NCI-H2107 (cell line): ENCODE measurements at places on chromosomes 16 and 17.

DNA sequence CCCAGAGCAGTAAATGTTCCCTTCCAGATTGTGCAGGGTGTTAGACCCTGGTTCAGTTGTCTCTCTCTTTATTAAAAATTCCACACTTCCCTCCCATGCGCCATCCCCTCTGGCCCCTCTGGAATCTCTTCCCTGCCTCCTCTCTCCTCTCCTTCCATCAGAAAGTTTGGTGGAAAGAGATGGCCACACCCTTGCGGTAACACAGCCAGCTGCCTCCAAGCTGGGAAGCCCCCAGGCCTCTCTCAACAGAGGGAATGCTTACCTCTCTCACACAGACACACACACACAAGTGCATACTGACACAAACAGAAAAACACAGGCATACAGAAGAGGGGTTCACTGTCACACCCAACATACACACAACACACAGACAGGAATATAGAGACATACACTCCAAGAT lies 220.5 kb downstream of the C16orf78 start:
- no peak for DNase-seq

DNA sequence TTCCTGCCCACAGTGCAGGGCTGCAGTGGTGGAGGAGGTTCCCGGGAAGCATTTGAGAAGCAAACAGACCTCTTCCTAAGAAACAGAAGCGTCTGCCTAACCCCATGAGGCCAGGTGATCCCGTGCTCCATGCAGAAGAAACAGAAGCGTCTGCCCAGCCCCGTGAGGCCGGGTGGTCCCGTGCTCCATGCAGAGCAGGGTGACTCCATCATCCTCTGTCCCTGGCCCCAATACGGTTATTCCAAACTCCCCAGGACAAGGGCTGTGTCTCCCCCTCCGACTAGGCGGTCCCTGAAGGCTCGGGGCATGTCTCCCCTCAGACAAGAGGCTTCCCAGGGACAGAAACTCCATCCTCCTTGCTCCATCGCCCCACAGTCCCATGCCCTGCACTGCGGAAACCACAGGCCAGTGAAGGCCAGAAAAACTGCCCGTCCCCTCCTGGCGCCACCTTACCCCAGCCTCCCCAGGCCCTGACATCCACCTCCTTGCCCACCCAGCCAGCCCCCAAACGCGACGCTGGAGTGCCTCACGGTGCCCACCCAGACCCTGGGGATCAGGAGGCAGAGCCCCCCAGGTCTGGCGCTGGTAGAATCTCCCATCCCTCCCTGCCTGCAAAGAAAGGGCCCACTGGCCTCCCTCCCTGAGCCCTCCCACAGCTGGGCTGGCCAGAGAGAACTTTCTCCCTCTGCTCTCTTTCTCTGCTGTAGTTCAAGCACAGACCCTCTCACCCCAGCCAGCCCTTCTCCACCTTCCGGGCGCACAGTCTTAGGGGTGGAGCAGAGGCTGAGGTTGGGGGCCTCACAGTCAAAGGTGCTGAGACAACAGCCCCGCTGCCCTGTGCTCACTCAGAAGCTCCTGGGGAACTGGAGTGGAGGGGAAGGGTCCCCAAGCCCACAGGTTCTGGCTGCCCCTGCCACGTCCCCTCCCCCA lies 30.6 kb upstream of the KRT17 start:
- no peak for DNase-seq

DNA sequence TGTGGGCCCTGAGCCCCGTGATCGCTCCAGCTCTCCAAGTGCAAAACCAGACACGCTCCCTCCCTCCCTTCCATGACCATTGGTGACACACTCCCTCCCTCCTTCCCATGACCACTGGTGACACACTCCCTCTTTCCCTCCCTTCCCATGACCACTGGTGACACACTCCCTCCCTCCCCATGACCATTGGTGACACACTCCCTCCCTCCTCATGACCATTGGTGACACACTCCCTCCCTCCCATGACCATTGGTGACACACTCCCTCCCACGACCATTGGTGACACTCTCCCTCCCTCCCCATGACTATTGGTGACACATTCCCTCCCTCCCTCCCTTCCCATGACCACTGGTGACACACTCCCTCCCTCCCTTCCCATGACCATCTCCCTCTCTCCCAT lies 56.3 kb downstream of the LMF1 start:
- no peak for DNase-seq

DNA sequence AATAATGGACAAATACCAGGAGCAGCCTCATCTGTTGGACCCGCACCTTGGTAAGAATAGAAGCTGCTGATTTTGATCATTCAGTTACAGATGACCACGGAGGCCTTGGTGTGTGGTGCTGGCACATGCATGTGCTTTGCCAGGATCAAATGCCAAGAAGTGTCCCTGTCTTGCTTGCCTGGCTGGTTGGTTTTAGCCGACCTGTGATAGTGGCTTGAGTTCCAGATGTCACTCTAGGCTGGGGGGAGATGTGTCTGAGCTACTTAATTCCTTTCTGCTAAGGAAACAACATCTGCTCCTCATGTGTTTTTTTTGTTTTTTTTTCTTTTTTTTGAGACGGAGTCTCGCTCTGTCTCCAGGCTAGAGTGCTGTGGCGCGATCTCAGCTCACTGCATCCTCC lies 4.3 kb downstream of the TBCD start:
- no peak for DNase-seq

GRCh38 chr16:55515111-55515510 lies 6.2 kb downstream of the LPCAT2 start:
- DNase-seq = no peak

- DNase-seq = no peak
Measured at GRCh38 chr16:85017151-85017550, 5.8 kb upstream of the ZDHHC7 start.

DNA sequence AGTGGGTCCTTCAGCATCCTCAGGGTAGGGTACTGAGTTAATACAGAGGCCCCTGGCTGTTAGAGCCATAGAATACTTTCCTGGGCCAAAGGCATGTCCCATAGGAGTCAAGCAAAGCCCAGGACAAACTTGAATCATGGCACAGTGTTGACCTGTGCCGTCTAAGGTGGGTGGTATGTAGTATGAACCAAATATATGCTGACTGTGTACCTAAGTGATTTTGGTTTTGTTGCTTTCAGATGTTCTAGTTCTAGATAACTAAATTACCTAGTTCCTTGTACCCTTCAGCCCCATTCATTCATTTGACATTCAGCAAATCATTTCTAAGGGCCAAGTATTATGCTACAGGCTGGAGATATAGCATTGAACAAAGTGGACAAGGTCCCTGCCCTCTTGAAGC lies 61.3 kb upstream of the GPRC5B start:
- DNase-seq = no peak

- DNase-seq = no peak
Measured at GRCh38 chr17:68707031-68707430, 105.9 kb upstream of the FAM20A start.

- no peak for DNase-seq
Measured at GRCh38 chr16:75304521-75305363, 53.3 kb upstream of the BCAR1 start.

DNA sequence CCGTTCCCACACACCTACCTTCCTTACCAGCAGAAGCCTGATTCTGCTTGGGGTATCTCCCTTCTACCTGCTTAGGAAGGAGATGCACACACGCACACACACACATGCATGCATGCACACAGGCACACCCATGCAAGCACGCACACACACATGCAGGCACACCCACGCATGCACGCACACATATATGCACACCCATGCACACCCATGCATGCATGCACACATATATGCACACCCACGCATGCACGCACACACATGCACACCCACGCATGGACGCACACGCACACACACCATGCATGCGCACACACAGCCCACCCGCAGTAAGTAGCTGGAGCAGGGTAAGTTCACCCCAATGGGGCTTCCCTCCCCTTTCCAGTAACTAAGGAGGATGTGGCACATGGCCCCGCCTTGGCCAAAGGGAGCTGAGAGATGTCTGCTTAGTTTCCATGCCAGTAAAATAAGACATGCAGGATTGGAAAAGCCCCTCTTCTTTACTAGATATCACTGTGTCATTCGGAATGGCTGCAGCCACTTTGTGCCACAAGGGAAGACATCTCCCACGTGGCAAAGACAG lies 33.7 kb downstream of the ADCY9 start:
- no peak for DNase-seq

GRCh38 chr16:3762107-3762750 lies 44.9 kb upstream of the TRAP1 start:
- no peak for DNase-seq

- DNase-seq = no peak
Measured at GRCh38 chr16:53166099-53166498, 111.3 kb downstream of the CHD9 start.

GRCh38 chr17:14469971-14470370 lies 169.1 kb downstream of the HS3ST3B1 start:
- DNase-seq = no peak

- no peak for DNase-seq
Measured at GRCh38 chr17:74796866-74797265, 20.7 kb upstream of the NAT9 start.

- no peak for DNase-seq
Measured at GRCh38 chr17:50027172-50027880, 28.6 kb upstream of the ITGA3 start.

DNA sequence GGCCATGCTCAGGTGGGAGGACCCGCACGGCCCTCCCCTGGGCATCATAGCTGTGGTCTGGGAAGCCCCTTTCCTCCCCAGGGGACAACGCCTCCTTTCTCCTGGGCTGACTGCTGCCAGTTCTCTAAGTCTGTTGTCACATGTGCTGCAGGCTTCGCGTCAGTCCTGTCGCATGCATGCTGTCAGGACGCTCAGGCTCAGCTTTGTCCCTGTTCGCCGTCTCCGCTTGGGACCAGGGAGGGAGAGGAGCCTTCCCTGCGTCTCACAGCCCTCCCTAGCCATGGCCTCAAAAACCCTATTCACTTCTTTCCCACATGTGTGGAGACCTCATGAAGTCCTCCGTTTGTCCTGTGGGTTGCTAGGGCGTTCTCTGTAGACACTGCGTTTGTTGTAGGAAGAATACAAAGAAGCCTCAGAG lies 21.4 kb downstream of the LDHD start:
- no peak for DNase-seq

- no peak for DNase-seq
Measured at GRCh38 chr17:73952480-73953205, 250.8 kb upstream of the RPL38 start.

DNA sequence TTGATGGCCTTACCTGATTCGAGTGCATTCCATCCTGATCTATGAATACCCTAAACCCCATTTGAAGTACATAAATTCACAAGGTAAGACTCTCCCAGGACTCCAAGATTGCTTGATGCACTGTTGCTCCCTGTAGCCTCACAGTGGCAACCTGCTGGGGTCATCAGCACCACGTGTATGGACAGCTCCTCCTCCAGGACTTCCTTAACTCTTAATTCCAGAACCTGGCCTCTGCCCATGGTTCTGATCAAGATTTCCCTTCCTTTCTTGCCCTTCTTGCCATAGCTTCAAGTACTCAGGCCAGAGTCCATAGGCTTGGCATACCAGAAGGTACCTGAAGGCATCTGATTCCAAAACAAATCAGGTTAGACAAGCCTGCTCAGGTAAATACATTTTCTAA lies 34.0 kb upstream of the NLK start:
- DNase-seq = no peak

GRCh38 chr17:79365836-79366770 lies 244.7 kb downstream of the RBFOX3 start:
- no peak for DNase-seq

GRCh38 chr17:6455321-6455705 lies 11.1 kb downstream of the PIMREG start:
- DNase-seq = no peak

- DNase-seq = no peak
Measured at GRCh38 chr16:79668502-79668901, 68.0 kb upstream of the MAF start.

DNA sequence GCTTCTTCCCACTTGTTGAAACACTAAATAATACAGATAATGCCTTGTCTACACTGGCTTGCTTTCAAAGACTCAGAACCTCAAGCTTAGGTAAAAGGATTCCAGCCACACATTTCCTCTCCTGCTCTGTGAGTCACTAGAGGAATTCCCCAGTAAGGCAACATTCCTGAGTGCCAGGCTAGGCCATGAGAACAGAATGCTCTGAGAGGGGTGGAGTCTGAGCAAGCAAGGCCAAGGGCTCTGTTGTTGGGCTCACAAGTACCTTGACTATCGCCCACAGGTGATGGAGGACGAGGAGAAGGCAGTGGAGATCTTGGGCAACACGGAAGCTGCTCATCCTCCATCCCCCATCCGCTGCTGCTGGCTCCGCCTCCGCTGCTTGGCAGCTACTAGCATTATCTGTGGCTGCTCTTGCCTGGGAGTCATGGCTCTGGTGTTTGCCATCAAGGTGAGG lies 6.7 kb upstream of the PHKG2 start:
- DNase-seq = no peak

DNA sequence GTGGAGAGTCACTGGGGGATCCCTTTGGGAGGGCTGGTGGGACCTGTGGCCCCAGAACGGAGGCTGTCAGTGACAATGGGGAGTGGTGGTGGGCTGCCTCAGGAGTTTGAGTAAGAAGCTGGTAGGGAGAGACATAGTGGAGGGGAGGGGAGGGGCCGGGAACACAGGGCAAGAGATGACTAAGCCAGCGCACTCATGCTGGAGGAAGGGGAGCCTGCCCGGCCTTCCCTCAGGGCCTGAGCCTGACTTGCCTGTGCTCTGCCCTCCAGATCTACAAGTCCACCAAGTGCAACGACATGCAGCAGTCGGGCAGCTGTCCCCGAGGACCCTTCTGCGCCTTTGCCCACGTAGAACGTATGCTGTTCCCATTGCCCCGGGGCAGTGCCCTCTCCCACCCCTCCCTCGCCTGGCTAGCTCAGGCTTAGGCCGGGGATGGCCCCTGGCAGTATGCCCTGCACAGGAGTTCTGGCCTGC lies 29.3 kb downstream of the UNC13D start:
- DNase-seq = no peak

GRCh38 chr16:82583422-82583821 lies 43.3 kb upstream of the CDH13 start:
- no peak for DNase-seq

DNA sequence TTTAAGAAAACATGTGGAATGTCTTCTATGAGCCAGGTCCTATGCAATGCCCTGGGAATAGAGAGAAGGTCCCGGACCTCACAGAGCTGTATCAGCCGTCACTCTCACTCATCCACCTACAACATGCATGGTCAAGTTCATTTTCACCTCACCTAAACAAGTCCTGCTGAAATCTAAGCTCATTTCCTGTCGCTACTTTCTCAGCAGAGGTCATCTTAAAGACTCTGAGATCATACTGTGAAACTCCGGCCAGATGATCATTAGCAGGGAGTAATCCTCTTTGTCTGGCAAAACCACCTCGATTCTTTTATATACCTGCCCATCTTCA lies 66.2 kb upstream of the LYRM9 start:
- no peak for DNase-seq

GRCh38 chr17:15261258-15261801 lies 3.8 kb downstream of the PMP22 start:
- DNase-seq = no peak
